SK-N-MC (cell line): ENCODE measurements at places on chromosomes 6 and 20.

DNA sequence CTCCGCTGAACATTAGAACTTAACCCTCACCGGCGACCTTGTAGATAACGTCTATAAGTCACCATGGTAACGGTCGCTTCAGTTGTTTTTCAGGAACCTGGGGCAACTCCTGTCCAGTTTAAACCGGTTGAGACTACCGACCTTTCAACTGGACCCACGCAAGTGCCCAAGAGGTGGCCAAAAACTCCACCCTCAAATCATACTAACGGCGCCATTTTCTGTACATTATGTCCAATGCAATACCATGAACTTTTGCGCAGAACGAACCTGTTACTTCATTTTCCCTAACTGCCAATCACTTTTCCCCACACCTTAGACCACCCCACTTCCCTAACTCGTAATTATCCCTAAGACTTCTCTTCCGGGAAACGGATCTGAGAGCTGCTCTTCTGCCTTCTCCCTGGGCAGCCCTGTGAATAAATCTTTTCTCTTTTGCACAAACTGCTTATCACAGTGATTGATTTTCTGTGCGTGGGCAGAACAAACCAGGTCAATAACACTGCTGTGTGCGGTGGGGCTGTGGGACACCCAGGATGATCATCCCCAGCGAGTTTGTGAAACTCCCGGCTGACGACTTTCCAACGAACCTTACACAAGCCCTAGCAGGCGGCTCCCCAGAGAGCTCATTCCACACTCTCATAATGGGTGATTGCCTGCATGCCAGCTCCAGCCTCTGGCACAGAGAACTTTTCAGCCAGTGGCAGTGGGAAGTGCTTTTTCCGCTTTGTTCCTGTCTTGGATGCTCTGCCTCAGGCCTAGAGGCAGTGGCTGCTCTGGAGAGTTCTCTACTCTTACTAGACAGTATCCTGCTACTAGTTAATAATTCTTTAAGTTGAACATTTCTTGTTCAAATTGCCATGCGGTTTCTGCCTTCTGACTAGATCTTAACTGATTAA, 28.6 kb downstream of the GPX5 start:
- DNase-seq, result no peak

DNA sequence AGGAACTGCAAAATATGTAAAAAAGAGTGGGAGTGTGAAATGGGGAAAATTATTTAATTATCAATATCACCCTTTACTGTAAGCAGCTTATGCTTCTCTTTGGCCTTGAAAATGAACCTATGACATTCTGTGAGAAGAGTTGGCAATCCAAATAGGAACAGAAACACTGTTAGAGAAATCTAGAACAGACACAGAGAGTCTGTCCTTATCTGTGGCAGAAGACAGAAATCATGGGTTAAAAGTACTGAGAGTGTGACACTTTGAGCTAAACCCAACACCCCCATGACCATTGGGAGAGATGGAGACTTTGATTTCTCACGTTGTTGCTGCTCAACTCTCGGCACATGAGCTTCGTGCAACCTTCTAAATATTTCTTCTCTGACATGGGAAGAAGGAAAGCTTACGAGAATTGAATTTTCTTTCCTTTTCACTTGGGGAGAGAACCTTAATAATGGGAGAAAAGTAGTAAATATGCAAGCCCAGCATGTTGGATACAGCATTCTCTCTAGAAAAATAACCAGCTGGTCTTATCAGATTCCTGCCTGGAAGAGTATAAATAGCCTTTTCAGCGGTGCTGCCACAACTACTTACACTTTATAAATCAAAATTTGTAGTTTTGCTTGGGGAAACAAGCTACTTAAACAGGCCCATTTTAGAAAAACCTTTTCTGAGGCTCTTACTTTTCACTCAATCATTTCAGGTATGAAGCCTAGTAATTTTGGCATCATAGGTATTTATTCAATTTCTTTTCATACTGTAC, 49.4 kb upstream of the NOX3 start:
- DNase-seq, result no peak

- DNase-seq, result no peak
Observed at GRCh38 chr6:147135211-147135681, 69.0 kb upstream of the STXBP5 start.

DNA sequence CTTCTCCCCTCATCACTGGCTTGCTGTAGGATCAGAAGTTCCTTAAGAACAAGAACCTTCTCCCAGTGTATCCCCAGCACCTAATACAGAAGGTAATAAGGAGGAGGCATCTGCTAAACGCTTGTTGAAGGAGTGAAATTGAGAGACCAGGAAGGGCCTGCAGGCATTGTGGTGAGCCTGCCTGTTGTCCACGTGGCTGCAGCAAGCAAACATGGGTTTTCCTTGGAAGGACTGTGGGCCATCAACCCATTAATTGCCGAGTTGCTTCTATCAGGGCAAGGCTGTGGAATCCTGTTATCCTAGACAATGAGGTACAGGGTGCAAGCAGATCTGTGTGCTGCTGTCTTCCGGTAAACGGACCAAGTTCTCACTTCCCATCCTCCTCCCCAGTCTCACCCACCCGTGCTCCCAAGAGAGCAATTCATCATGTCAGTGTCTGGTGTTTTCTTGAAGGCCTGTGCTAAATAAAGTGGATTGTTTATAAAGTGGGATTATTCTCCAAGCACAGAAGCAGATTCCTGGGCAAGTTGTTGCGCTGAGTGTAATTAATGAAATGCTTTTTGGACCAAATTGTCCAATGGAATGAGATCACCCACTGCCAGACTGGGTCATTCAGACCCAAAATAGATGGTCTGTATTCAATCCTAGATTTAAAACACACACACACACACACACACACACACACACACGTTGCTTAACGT, 164.6 kb upstream of the CDYL start:
- DNase-seq, result no peak

- DNase-seq, result no peak
Observed at GRCh38 chr6:152127432-152128165, 320.1 kb downstream of the ESR1 start.

DNA sequence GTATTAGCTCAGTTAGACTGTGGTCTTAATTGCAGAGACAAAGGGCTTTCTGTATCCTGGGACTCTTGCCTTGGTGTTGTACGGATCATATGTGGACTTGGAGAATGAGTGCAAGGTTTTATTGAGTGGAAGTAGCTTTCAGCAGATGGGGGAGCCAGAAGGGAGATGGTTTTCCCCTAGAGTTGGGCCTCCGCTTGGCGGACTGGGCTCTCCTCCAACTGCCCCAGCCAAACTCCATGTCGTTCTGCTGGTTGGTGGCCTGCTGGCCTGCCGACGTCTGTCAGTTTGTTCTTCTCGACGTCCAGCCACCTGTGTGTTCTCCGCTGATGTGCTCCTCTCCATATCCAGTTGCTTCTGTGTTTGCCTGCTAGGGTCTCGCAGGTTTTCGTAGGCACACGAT, 189.5 kb upstream of the FLRT3 start:
- DNase-seq, result no peak

GRCh38 chr6:56278171-56278591, 30.8 kb upstream of the COL21A1 start:
- DNase-seq, result peak; percentile 88

GRCh38 chr20:32648761-32649650, 24.7 kb downstream of the C20orf203 start:
- no peak for DNase-seq

- no peak for DNase-seq
Observed at GRCh38 chr6:12075067-12075563, 63.0 kb downstream of the HIVEP1 start.

DNA sequence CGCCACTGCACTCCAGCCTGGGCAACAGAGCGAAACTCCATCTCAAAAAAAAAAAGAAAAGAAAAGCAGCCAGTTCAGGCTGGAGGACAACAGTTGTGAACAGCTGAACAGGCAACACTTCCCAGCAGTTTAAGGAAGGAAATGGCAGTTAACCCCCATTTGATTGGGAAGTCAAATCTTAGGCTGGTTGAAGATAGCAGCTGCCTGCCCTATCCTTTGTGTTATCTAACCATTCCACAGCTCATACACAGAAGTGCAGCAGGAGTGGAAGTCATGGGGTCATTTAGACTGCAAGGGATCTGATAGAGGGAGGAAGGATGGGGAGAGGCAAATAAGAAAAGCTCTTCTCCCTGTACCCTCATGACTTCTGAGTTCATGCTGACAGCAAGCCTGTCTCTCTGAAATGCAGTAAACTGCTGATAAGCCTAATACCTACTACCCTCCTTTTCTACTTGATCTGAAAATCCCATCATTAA, 35.3 kb downstream of the KCTD20 start:
- no peak for DNase-seq
